Calu3 (cell line): ENCODE measurements at places on chromosomes 1 and 21.

GRCh38 chr1:150530491-150531159 is 15.1 kb downstream of the FALEC start:
- DNase-seq = no peak

DNA sequence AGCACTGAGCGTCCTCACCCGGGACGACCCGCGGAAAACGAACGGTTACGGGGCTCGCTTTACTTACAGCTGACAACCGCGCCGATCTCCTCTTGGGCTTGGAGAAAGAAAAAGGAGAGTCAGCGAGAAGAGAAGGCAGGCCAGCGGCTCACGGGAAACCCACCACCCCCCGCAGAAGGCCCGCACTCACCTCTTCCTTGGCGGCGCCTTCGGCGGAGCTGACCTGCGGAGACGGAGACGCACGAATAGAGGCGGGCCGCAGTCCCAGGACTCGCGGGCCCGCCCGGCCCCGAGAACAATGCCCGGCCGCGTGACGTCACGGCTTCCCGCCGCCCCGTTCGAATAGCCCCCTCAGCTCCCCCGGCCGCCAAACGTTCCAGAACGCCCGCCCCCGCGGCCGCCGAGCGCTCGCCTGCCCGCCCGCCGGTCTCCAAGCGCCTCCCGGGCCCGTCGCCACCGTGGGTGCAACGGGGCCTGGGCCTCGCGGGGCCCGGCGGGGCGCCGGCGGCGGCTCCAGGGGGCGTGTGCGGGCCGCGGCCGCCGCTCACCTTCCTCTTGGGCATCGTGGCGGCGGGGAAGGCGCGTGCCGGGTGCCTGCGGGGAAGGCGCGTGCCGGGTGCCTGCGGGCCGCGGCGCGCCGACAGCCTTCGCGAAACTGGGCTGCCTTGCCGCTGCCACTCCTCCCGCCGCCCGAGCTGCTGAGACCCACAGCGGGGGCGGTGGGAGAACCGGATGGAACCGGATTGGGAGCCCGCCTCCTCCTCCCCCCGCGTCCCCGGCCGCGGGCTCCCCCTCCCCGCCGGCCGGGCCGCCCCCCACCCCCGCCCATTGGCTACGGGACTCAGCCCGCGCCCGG is at the start of gene HMGN1:
Gene HMGN1 (minus strand): TSS at position 734 of the 856 bp plus-strand sequence. CDS start 171 bp downstream, at position 563.
- peak; percentile 83 for DNase-seq

- no peak for DNase-seq
These were observed 6.0 kb downstream of the COL24A1 start for GRCh38 chr1:86150553-86151055.

DNA sequence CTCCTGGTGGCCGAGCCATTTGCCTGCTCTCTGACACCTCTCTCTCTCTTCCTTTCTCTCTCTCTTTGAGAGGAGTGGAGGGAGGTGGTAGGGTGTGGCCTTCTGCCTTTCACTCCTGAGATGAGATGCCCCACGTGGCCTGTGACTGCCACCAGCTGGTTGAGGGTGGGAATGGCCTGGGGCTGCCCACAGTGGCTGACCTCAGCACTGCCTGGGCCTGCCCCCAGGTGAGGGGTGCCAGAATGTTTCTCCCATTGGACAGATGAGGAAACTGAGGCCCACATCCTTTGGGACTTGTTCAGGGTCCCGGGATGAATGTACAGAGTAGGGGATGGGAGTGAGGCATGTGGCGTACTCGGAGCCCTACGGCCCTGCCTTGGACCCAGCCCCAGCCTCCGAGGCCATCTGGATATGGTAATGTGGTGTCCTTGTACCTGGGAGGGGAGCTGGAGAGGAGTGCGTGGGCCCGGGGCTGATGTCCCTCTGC is 12.7 kb upstream of the C1orf167 start:
- peak; percentile 54 for DNase-seq

DNA sequence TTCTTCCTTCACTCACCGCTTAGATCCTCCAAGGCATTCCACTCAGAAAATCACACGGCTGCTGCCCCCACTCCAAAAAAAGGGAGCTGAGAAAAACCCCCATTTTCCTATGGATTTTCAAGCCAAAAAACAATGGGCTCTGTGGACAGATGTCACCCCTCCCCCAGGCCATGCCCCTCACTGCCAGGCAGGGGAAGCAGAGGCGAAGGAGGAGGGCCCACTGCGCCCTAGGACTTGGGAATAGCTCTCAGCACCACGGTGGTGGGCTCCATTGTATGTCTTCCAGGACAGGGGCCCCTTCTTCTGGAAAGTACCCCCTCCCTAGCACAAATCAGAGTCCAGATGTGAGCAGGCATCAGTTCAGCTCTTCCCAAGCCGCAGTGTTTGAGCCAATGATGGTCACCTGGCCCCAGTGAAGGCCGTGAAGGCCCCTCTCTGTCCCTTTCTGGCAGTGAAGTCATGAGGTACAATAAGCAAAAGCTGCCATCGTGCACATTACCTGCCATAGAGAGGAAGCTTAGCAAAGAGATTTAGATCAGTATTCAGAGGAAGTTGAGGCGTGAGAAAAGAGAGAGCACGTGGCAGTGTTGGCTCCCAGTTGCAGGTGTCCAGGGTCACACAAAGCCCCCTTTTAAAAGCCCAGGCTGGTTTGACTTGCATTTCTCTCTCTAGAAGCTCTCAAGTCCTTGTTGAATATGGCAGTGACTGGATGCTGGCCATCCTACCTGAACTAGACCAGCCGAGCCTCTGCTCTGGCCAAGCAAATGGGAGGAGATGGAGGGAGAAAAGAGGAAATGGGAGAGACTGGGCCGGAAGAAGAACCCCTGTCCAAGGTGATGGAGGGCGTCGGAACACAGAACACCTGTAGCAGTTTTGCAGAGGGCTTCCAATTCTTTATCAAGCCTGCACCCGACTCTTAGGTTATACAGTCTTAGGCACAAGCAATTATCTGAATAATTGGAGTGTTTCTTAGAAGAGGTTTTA is 149.0 kb downstream of the TOMM20 start:
- DNase-seq = no peak

GRCh38 chr1:244254467-244254866 is 197.2 kb downstream of the ADSS2 start:
- no peak for DNase-seq

- no peak for DNase-seq
These were observed 19.2 kb downstream of the FAM89A start for GRCh38 chr1:231020816-231021215.

- DNase-seq = no peak
These were observed 9.5 kb downstream of the RSPH1 start for GRCh38 chr21:42486531-42486930.

- peak; percentile 87 for DNase-seq
These were observed 64.9 kb upstream of the FCGR2A start for GRCh38 chr1:161440312-161440894.

- DNase-seq = no peak
These were observed 159.0 kb upstream of the CD34 start for GRCh38 chr1:208069908-208070307.

DNA sequence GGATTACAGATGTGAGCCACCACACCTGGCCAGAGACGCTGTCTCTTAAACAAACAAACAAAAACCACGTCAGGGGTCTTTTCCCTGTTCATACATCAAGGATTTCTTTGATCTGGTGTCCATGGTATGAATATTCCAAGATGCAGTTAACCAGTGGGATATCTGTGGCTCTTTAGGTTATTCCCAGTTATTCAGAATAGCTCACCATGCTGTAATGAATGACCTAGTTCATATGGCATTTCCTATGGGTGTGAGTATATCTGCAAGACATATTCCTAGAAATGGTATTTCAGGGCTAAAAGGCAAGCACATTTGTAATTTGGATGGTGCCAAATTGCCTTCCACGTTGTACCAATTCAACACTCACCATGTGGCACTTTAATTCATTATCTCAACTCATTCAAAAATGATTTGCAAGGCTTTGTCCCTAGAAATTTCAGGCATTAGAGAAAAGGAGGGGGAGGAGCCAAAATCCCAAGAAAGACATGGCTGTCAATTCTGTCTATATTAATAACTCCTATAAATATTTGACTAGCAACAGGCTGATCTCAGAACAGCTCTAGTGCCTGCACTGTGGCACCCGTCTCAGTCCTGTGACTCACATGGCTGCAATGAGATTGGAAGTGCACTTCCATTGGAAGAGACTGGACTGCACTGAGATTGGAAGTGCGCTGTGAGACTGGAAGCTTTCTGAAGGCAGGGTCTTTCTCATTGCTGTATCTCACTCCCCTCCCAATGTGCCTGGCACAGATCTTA is 6.0 kb upstream of the STMN1 start:
- DNase-seq = no peak

DNA sequence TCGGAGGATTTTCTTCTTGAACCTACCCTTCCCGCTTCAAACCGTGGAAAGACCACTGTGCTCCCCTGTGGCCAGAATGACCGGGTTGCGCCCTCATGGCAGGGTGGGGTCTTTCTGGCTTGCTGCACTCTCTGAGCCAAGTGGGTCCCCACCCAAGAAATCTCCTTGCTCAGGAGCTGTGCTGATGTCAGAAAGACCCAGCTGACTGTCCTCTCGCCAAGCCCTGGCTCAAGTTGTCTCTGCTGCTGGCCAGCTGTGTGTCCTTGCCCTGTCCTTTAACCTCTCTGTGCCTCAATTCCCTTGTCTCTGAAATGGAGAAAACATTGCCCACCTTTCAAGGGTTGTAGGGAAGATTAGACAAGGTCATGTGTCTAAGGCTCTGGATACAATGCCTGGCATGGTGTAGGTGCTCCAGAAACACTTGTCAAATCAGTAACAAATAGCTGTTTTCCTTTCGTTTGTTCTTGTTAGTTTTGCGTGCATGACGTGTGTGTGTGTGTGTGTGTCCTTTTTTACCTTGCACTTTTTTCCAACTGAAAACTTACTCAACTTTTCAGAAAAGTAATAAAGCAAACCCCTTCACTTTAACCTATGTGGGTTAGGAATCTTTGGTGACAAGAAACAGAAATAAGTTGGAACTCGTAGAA is 41.1 kb upstream of the RPL11 start:
- DNase-seq = no peak

- no peak for DNase-seq
These were observed 22.8 kb upstream of the SGIP1 start for GRCh38 chr1:66511118-66511517.

DNA sequence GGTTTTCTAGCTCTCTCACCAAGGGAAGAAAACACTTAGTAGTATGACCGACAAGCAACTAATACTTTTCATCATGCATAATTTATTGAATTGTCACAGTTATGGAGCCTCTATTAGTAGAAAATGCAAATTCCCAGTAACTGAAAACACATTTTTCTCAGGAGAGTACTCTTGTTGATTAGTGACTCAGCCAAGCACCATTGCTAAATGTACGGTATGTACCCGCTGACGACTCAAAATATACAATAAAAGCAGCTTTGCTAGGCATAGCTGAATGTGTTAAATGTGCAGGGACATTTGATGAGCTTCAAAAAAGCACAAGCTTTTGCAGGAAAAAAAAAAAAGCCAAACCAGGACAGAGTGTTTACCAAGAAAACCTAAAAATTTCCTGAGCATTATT is 63.9 kb downstream of the WDR64 start:
- DNase-seq = no peak

DNA sequence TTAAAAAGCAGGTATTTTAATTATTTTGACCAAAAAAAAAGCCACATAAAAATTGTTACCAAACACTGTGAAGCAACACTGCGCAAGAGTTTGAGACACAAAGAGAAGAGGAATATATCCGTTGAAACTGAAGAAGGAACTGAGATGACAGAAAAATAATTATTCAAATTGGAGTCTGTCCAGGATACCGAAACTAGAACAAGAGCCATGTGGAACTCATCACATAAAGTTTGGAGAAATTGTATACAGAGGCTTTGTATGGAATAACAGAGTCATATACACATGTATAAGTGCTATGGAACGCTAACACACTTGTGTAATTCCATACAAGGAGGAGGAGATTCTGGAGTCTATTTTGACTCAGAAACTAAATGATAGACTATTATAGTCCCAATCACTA is 675.1 kb upstream of the ADGRL2 start:
- no peak for DNase-seq

DNA sequence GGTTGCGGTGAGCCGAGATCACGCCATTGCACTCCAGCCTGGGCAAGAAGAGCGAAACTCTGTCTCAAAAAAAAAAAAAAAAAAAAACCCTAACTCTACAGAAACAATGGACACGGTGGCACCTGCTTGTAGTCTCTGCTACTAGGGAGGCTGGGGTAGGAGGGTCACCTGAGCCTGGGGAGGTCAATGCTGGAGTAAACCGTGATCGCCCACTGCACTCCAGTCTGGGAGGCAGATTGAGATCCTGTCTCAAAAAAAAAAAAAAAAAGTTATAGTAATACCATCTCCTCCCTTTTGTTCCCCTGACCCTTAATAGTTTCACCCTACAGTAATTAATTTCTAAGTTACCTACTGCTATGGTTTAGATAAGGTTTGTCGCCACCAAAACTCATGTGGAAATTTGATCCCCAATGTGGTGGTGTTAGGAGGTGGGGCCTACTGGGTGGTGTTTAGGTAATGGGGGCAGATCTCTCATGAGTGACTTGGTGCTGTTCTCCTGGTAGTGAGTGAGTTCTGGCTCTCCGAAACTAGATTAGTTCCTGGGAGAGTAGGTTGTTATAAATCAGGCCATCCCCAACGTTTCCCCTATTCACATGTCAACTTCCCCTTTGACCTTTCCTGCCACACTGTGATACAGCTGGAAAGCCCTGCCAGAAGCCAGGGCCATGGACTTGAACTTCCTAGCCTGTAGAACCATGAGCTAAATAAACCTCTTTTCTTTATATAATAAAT is 9.8 kb downstream of the FBXO42 start:
- no peak for DNase-seq

DNA sequence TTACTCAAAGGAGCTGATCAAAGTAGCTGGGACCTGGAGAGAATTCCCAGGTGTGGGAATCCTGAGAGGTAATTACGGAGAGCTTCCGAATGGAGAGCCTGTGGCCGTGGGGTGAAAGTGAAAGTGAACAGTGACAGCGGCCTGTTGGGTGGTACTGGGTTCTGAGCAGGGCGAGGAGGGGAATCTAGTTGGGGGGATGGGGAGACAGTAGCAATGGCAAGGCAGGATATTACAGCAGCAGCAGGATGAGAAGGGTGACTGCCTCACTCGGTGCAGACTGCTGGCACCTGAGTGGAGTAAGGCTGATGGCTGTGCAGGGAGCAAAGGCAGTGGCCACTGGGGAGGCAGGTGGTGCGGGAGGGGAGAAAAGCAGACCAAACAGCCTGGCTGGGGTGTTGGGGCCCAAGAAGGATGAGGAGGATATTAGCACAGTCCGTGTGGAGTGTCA is 70.3 kb upstream of the PRDX6 start:
- peak; percentile 43 for DNase-seq

DNA sequence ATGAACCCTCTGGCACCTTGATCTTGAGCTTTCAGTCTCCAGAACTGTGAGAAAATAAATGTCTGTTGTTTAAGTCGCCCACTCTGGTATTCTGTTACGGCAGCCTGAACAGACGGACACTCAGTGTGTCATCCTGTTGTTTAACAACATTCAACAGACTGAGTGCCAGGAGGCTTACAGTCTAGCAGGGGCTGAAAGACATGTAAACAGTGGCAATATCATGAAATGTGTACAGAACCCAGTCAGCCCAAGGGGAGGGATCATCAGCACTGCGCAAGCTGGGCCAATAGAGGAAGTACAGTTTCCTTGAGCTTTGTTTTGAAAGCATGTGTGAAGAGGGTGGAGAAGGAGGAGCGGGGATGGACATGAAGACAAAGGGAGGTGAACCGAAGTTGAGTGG is 13.6 kb downstream of the DIP2A start:
- DNase-seq = no peak
